Left renal cortex interstitium (tissue), 4 donors: ENCODE measurements at places on chromosomes 7 and 10. TPM values are rescaled to one million over a fixed set of nuclear protein-coding genes. Genes with fewer than 3 reads are reported as not detected.

Gene IFIT3
- 11.7 TPM for polyA plus RNA-seq

Gene FOXI2
- polyA plus RNA-seq, result 1.0 TPM

Gene NYAP1
- 2.4 TPM for polyA plus RNA-seq

Gene OR2A1
- polyA plus RNA-seq, result 0.68 TPM

Gene POLR2J2
- 0.59 TPM for polyA plus RNA-seq

Gene CACNA2D1
- 22.4 TPM for polyA plus RNA-seq

Gene EMX2
- 162 TPM for polyA plus RNA-seq

Gene GRM3
- polyA plus RNA-seq, result 0.16 TPM

Gene ZNF735
- polyA plus RNA-seq, result not detected

Gene ANKRD61
- 0.40 TPM for polyA plus RNA-seq

Gene CBX3
- polyA plus RNA-seq, result 300 TPM

Gene PGAM2
- polyA plus RNA-seq, result 3.4 TPM

Gene VIPR2
- polyA plus RNA-seq, result 3.7 TPM

Gene TMEM236
- 0.29 TPM for polyA plus RNA-seq

Gene NXPH1
- polyA plus RNA-seq, result 0.25 TPM

Gene RAMP3
- polyA plus RNA-seq, result 10.0 TPM

Gene PALD1
- polyA plus RNA-seq, result 11.0 TPM

Gene SPDYE3
- 6.9 TPM for polyA plus RNA-seq

Gene DPP6
- polyA plus RNA-seq, result 51.3 TPM

Gene WASHC2A
- 82.5 TPM for polyA plus RNA-seq

Gene PNLIPRP1
- polyA plus RNA-seq, result 0.27 TPM

Gene ACTA2
- polyA plus RNA-seq, result 189 TPM

Gene ELFN1
- polyA plus RNA-seq, result 11.7 TPM

Gene DDIT4
- polyA plus RNA-seq, result 45.2 TPM

Gene KLF14
- polyA plus RNA-seq, result 0.82 TPM

Gene FAM180A
- polyA plus RNA-seq, result 0.19 TPM

Gene SLC13A4
- polyA plus RNA-seq, result 0.71 TPM

Gene EEPD1
- 6.7 TPM for polyA plus RNA-seq

Gene CLRN3
- 18.9 TPM for polyA plus RNA-seq

Gene AOC1
- 77.2 TPM for polyA plus RNA-seq

Gene RBP3
- polyA plus RNA-seq, result 0.13 TPM

Gene STN1
- polyA plus RNA-seq, result 25.9 TPM

Gene IDI1
- polyA plus RNA-seq, result 71.6 TPM
